ENCODE measurements at places on chromosomes 6 and 20.

DNA sequence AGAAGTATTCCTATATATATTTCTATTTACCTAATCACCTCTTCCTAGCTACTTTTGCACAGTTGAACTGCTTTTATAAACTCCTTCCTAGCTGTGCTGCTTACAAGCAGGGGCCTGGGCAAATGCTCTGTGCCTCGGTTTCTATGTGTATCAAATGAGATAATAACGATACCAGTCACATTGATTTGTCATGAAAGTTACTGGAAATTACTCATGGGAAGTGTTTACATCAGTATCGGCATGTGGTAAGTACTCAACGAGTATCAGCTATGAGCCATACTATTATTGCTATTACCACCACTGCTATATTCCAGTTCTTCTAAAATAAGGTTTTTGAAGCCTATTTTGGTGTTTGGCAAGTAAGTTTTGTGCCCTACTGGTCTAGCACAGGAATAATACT is 4.9 kb downstream of the LAMA4 start:
- H3K4me1 ChIP-seq: no peaks in the 10 kb centered on the region
- H3K27ac ChIP-seq: no peak overlapping the region
- no peak for DNase-seq
- H3K27me3 ChIP-seq: peaks cover 13% of the 10 kb centered on the region
- H3K4me3 ChIP-seq: no peak overlapping the region
- H3K36me3 ChIP-seq: no peaks in the 10 kb centered on the region

- no peaks in the 10 kb centered on the region for H3K27me3 ChIP-seq
- no peaks in the 10 kb centered on the region for H3K36me3 ChIP-seq
- no peak overlapping the region for H3K27ac ChIP-seq
- no peaks in the 10 kb centered on the region for H3K4me1 ChIP-seq
- DNase-seq: no peak
- no peak overlapping the region for H3K4me3 ChIP-seq
Observed at GRCh38 chr6:56693246-56693607, 50.5 kb upstream of the DST start.

DNA sequence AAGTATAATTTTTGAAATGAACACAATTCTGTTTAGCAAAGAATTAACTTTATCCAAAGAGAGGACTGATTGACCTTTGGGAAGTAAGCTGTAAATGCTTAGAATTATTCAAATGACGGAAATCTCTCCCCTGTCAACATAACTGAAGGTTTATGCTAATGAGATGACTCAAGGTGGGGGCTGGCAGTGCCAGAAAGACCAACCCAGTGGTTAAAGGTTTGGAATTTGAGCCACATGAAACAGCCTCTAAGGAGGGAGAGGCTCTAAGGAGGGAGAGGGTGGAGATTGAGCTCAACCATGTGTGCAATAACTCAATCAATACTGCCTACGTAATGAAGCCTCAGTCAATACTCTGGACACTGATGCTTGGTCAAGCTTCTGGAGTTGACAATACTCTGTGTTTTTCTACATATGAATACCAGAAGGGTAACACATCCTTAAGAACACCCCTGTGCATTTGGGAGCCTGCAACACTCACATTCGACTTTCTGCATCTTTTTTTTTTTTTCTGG is 123.4 kb upstream of the TENT5A start:
- H3K27ac ChIP-seq: no peak overlapping the region
- H3K36me3 ChIP-seq: no peaks in the 10 kb centered on the region
- no peaks in the 10 kb centered on the region for H3K27me3 ChIP-seq
- H3K4me3 ChIP-seq: no peak overlapping the region
- no peaks in the 10 kb centered on the region for H3K4me1 ChIP-seq

- H3K27me3 ChIP-seq: no peaks in the 10 kb centered on the region
- H3K4me3 ChIP-seq: no peak overlapping the region
- no peaks in the 10 kb centered on the region for H3K4me1 ChIP-seq
- no peak overlapping the region for H3K27ac ChIP-seq
- no peaks in the 10 kb centered on the region for H3K36me3 ChIP-seq
Observed at GRCh38 chr6:34810936-34811632, 19.2 kb downstream of the BLTP3A start.

- no peaks in the 10 kb centered on the region for H3K36me3 ChIP-seq
- no peaks in the 10 kb centered on the region for H3K4me1 ChIP-seq
- no peak for DNase-seq
- no peaks in the 10 kb centered on the region for H3K27me3 ChIP-seq
- no peak overlapping the region for H3K4me3 ChIP-seq
Observed at GRCh38 chr6:53593001-53593488, 48.1 kb upstream of the GCLC start.

DNA sequence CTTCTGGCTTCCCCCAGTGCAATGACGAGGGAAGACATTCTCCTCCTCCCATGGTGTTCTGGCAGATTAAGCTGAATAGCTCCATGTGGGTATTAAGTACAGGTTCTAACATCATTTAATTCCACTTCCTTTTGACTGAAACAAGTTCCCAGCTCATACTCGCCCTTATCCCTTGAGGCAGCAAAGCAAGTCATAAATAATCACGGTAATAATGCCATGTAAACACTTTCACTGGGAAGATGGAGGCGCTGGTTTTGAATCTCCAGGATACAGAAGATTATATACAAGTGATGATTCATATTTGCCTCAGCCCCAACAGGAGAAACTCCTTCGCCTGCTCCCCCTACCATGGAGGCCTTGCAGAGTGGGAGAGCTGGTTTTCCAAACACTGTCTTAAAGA is 141.3 kb downstream of the PXDC1 start:
- H3K27ac ChIP-seq: no peak overlapping the region
- no peak for DNase-seq
- no peak overlapping the region for H3K4me3 ChIP-seq

- H3K4me1 ChIP-seq: no peaks in the 10 kb centered on the region
- H3K27ac ChIP-seq: no peak overlapping the region
- H3K4me3 ChIP-seq: no peak overlapping the region
- no peaks in the 10 kb centered on the region for H3K27me3 ChIP-seq
Observed at GRCh38 chr6:167861424-167861823, 34.7 kb downstream of the AFDN start.

- peak; percentile 46 for DNase-seq
- peak overlapping the region; percentile 63 for H3K4me3 ChIP-seq
- no peaks in the 10 kb centered on the region for H3K36me3 ChIP-seq
- peaks cover 53% of the 10 kb centered on the region for H3K4me1 ChIP-seq
Observed at GRCh38 chr6:143536866-143537691, 25.6 kb upstream of the FUCA2 start.

DNA sequence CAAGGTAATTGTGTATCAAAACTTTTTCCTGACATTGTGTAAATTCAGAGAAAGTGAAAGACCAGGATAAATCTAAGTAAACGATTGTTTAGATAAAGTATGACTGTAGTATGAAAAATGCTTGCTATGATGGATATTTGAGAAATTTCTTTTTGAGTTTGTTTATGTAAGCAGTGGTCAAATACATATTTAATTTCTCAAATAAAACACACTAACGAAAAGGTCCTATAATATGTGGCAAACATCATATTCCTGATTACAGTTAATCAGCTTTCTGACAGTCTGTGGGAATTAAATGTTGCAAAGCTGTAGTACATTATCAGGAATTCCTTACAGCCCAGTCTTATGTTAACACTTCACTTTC is 636.9 kb downstream of the MMUT start:
- H3K4me1 ChIP-seq: no peaks in the 10 kb centered on the region
- no peaks in the 10 kb centered on the region for H3K27me3 ChIP-seq
- no peak overlapping the region for H3K4me3 ChIP-seq
- no peaks in the 10 kb centered on the region for H3K36me3 ChIP-seq

DNA sequence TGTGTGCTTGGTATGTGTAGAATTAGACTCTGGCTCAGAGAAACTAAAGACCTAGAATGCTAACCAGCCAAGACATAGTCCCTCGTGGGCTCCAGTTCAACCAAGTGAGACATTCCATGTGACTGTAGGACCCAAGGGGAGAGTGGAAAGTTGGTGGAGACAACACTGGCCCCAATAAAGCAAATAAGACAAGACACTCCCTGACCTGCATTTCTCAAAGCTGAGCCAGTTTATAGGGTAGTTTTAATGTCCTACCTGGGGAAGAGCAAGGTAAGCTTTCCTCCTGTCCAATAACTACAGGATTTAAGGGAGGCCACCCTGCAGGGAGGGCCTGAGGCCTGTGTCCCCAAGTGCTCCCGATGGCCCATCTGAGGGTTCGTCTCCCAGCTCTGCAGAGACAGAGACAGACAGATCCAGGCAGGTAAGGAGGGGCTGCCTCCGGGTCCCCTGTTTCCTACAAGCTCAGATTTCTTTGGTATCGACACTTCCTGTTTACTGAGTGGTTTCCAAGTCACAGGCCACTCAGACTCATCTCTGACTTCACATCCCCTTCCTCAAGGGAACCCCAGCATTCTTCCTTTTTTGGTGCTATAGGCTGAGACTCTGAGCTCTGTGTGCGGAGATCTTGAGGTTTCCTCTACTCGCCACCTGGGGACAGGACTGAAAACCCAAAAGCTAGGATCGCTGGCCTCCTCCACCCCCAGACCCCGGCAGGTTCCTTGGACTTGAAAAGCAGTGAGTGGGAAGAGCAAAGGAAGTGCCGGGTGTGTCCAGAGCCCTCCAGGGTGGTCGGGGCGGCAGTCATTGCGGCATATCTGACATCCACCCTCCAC is 92.4 kb downstream of the PRND start:
- H3K4me1 ChIP-seq: peaks cover 73% of the 10 kb centered on the region
- no peaks in the 10 kb centered on the region for H3K27me3 ChIP-seq
- H3K36me3 ChIP-seq: no peaks in the 10 kb centered on the region
- H3K27ac ChIP-seq: peak overlapping the region; percentile 98
- peak; percentile 87 for DNase-seq

DNA sequence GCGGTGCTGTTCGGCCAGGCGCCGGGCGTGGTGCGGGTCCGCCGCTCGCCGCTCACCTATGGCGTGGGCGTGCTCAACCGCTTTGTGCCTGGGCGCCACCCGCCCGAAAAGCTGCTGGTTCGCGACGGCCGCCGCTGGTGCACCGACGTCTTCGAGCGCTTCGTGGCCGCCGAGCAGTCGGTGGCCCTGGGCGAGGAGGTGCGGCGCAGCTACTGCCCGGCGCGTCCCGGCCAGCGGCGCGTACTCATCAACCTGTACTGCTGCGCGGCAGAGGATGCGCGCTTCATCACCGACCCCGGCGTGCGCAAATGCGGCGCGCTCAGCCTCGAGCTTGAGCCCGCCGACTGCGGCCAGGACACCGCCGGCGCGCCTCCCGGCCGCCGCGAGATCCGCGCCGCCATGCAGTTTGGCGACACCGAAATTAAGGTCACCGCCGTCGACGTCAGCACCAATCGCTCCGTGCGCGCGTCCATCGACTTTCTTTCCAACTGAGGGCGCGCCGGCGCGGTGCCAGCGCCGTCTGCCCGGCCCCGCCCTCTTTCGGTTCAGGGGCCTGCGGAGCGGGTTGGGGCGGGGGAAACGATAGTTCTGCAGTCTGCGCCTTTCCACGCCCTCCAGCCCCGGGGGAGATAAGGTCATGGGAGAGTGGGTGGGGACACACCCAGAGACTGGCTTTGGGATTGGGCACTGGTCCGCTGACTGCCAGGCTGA is 15.7 kb downstream of the ADISSP start:
- DNase-seq: peak; percentile 35
- no peak overlapping the region for H3K4me3 ChIP-seq
- H3K27me3 ChIP-seq: no peaks in the 10 kb centered on the region
- no peak overlapping the region for H3K27ac ChIP-seq

DNA sequence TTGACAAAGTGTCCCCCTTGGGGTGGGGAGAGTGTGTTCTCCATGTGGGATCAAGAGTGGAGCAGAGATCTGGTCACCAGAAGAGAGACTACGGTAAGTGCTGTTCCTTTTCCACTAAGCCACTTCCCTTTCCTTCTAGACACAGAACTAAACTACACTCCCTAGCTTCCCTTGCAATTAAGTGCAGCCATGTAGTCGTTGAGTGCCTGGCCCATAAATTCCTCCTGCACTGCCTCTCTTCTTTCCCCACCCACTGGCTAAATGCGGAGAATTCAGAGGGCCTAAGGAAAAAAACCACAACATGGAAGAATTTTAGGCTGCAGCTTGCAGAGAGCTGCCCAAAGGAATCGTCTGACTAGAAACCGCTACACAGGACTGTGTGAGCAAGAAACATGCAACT is 1.5 kb downstream of the WDR27 start:
- no peaks in the 10 kb centered on the region for H3K36me3 ChIP-seq
- DNase-seq: no peak

DNA sequence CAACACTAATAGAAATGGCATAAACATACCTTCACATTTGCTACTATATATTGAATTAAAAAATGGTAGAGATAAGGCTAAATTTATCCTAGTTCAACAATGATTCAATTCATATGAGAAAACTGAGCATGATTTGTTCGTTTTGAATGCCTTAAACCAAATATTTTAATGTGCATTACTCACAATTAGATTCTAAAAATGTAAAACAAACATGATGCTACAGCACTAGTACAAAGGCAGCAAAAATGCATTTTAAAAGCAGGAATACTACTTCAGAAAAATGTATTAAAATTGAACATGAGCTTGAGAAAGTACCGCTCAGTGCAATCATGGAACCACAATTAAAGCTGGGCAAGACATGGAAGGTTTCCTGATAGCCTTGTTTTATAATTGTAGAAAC is 195.3 kb downstream of the KCNQ5 start:
- H3K4me1 ChIP-seq: peaks cover 4% of the 10 kb centered on the region
- no peaks in the 10 kb centered on the region for H3K27me3 ChIP-seq
- H3K27ac ChIP-seq: no peak overlapping the region
- H3K4me3 ChIP-seq: no peak overlapping the region

- no peaks in the 10 kb centered on the region for H3K36me3 ChIP-seq
- DNase-seq: no peak
- no peak overlapping the region for H3K4me3 ChIP-seq
Observed at GRCh38 chr6:357261-357790, 34.2 kb upstream of the IRF4 start.

GRCh38 chr6:24444588-24444987 is 41.9 kb downstream of the MRS2 start:
- H3K27me3 ChIP-seq: no peaks in the 10 kb centered on the region
- no peak for DNase-seq
- no peak overlapping the region for H3K4me3 ChIP-seq
- no peak overlapping the region for H3K27ac ChIP-seq
- no peaks in the 10 kb centered on the region for H3K36me3 ChIP-seq

DNA sequence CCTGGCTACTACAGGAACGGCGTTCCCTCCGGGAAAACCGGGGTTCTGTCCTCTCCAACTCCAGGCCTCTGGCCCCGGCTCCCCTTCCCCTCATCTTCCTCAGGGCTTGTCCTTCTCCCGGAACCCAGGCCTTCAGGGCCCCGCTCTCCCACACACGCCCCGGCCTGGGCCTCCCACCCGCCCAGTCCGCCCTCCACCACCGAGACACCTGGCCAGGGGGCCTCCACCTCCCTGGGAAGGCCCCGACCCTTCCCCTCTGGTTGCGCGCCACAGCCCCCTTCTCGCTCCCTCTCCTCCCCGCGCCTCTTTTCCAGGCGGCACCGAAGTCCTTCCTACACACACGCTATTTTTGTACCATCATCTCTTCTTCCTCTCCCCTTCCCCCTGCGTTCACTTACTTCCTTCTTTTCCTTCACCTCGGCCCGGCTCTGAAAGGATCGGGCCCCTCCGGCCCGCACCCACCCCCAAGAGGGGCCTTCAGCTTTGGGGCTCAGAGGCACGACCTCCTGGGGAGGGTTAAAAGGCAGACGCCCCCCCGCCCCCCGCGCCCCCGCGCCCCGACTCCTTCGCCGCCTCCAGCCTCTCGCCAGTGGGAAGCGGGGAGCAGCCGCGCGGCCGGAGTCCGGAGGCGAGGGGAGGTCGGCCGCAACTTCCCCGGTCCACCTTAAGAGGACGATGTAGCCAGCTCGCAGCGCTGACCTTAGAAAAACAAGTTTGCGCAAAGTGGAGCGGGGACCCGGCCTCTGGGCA is 1.3 kb upstream of the SIRPA start:
- no peak for DNase-seq
- no peaks in the 10 kb centered on the region for H3K36me3 ChIP-seq
- H3K4me1 ChIP-seq: no peaks in the 10 kb centered on the region
- peaks cover 13% of the 10 kb centered on the region for H3K27me3 ChIP-seq
- no peak overlapping the region for H3K4me3 ChIP-seq
- no peak overlapping the region for H3K27ac ChIP-seq

Measured in CD8-positive, alpha-beta memory T cell (primary cell).